Activated CD4-positive, alpha-beta T cell treated with anti-CD3 and anti-CD28 coated beads, Interleukin-2, amount 10 ng/mL, durations not matched to agents 7 days and 5 days (primary cell): ENCODE measurements at places on chromosomes 13 and 19. TPM values are rescaled to one million over a fixed set of nuclear protein-coding genes. Genes with fewer than 3 reads are reported as not detected.

QPCTL gene
- total RNA-seq = 7.3 TPM

ZNF526 gene
- 18.5 TPM for total RNA-seq

LGALS14 gene
- total RNA-seq = not detected

CEACAM18 gene
- not detected for total RNA-seq

EPSTI1 gene
- 121 TPM for total RNA-seq

TMEM259 gene
- 195 TPM for total RNA-seq

CGB2 gene
- total RNA-seq = 0.47 TPM
